ENCODE measurements at places on chromosomes 3 and 15.
A peak's percentile ranks its signal among the peaks of the same experiment; 100 is the strongest.

- no peak for DNase-seq
These were observed 286.6 kb downstream of the IL5RA start for GRCh38 chr3:2823437-2824211.

DNA sequence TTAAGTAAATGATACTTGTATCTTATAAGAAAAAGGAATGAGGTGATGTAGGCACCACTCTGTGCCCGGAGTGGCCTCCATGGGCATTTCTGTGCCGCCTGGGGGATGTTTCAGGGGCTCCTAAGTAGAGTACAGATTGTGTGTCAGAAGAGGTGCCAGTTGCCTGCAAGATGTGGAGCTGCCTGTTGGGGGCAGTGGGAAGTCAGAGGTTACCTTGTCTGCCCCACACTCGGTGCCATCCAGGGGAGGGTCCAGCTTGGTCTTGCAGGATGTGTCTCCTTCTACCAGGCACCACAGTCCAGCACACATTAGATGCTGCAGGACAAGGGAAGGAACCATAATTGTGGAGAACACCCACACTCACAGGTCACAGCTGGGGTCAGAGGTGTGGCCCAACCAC lies 208.8 kb downstream of the ADAMTS17 start:
- no peak for DNase-seq

DNA sequence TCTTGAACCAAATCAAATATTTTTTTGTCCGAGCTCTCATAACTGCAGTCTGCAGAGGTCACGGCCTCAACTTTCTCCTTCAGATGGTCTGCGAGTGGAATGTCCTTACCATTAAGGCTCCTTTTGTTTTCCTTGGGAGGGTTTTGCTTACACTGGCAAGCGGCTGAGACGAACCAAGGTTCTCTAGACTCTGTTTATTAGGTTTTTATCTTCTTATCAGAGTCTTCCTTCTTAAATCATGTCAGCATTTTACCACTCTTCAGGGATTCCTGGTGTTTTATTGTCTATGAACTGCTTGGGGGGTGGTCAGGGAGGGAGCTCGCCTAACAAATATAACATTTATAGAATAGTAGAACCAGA lies 773.7 kb upstream of the NR2F2 start:
- DNase-seq, result no peak

- no peak for DNase-seq
These were observed 3.6 kb downstream of the FOXP1 start for GRCh38 chr3:71579935-71580406.

- DNase-seq, result no peak
These were observed 11.1 kb upstream of the TSPAN3 start for GRCh38 chr15:77081971-77082370.

GRCh38 chr3:143267989-143268388 lies 148.4 kb downstream of the CHST2 start:
- no peak for DNase-seq

DNA sequence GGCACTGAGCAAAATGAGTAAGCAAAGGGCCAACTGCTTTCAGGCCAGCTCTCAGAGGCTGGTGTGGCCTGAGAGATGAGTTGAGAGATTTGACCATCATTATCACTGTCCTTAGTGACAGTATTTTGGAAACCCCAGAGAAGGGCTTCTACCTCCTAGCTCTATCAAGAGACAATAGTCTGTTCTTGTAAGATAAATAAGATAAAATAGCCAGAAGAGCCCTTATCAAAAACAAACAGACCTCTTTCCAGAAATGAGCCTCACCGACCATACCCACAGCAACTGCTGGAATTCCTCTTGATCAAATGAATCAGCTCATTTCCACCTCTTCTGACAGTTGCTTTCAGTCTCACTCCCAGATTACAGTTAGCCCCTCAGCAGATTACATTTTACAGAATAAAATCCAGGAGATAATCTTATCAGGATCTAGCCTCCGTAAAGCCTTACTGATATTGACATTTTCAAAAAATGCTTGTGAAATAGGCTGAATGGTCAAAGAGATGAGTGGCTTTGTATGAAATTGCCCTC lies 4.5 kb downstream of the HDC start:
- DNase-seq, result no peak

GRCh38 chr15:42640109-42640508 lies 64.7 kb downstream of the STARD9 start:
- DNase-seq, result no peak

- no peak for DNase-seq
These were observed 32.1 kb upstream of the TIMP4 start for GRCh38 chr3:12190832-12191231.

DNA sequence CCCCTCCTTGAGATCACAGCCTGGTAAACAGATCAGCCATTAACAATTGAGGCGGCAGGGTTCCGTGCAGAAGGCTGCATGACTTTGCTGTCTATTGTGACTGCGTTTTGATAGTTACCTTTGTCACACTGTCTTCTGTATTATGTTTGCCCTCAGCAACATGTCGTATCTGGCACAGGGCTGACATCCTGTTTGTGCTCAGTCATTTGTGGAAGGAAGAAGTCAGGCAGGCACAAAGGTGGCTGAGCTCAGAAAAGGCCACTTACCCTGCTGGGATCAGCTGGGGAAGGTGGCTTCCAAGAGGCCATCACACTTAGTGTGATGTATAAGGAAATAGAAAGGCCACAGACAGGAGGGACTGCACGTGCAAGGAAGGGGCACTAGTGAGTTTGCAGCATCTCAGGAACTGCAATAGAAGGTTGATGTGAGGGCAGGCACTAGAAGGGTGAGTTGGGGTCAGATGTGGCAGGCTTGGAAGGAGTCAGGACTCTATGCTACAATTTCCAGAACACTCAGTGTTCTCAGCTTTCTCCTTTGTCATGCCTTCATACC lies 13.4 kb downstream of the PML start:
- no peak for DNase-seq

DNA sequence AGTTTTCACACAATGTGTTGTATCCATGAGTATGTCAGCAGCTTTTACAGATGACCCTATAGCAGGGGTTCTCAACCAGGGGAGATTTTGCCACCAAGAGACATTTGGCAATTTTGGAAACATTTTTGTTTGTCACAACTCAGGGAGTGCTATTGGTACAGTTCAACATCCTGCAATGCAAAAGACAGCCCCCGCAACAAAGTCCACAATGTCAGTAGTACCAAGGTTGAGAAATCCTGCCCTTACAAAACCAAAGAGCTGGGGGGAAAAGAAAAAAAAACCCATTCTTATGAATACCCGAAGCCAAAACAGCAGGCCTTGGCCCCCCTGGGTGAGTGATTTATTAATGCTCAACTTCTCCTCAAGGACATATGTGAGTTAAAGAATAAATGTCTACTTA lies 99.1 kb downstream of the LARS2 start:
- no peak for DNase-seq

DNA sequence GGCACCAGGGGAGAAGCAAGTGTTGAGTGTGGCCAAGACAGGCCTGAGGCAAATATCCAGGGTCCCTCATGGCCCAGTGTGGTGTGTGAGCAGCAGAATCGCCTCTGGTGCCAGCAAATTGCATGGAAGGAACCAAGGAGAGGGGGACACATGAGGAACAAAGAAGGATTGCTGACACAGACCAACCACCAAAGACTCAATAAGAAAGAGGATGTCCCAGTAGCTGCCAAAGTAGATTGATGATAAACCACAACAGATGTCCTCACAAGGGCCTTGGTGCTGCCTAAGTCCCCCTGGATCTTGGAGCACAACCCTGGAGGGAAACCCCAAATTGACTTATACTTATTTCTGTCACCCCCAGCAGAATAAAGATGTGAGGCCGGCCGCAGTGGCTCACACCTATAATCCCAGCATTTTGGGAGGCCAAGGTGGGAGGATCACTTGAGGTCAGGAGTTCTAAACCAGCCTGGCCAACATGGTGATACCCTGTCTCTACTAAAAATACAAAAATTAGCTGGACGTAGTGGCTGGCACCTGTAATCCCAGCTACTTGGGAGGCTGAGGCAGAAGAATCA lies 10.6 kb downstream of the SRGAP3 start:
- peak; percentile 20 for DNase-seq

DNA sequence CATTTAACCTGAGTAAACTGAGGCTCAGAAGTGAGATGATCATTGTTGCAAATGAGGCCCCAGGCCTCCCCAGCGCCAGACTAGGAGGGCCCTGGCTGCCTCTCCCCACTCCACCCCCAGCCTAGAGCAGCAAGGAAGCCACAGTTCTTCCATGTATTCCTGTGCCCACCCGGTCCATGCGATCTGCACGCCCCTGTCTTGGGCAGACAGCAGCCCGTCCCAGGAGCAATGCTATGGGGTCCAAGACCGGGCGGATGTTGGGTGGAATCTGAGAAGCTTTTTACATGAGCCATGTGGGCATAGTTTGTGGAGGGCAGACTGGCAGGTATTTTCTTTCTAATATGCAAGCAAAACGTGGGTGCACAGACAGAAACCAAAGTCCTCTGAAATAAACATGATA lies 15.1 kb downstream of the SH2D7 start:
- DNase-seq, result no peak

GRCh38 chr3:13135251-13135810 lies 62.1 kb upstream of the IQSEC1 start:
- no peak for DNase-seq

- DNase-seq, result peak; percentile 80
These were observed 10.7 kb upstream of the TRAK1 start for GRCh38 chr3:42080453-42080872.

DNA sequence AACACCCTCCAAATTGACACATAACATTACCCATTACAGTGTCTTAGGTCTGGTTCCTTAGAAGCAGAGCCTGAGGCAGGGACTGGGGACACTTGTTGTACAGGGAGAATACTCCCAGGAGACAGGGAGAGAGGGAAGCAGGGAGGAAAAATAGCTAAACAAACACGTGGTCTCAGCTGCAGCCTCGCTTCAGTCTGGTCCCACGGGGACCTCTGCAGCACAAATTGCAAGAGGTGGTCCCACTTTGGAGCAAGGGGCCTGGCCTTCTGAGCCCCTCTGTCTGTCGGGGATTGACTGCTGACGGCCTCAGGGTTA lies 25.0 kb upstream of the PLA2G4D start:
- no peak for DNase-seq

DNA sequence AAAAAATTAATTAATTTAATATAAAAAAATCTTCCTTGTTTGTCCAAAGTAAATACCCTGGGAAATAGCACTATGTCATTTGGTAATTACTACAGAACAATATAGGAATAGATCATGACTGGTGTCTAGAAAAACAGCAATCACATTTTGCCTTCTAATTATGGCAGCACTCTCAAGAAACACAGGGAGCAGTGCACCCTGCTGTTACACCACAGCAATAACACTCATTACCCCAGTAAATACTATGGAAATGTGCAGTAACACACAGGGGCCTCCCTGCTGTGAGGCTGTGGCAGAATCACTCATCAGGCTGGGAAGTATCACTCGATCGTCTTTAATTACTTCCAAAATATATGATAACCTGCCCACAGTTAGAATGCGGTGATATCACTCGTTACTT lies 646.0 kb downstream of the TUSC7 start:
- peak; percentile 62 for DNase-seq

- DNase-seq, result peak; percentile 64
These were observed 153.7 kb downstream of the TIGIT start for GRCh38 chr3:114447545-114447944.

- no peak for DNase-seq
These were observed 45.2 kb downstream of the CCNB2 start for GRCh38 chr15:59150185-59150584.

GRCh38 chr3:69740103-69741021 lies 1.1 kb downstream of the MITF start:
- DNase-seq, result peak; percentile 37

GRCh38 chr15:79769933-79770759 lies 126.7 kb downstream of the MTHFS start:
- DNase-seq, result no peak

DNA sequence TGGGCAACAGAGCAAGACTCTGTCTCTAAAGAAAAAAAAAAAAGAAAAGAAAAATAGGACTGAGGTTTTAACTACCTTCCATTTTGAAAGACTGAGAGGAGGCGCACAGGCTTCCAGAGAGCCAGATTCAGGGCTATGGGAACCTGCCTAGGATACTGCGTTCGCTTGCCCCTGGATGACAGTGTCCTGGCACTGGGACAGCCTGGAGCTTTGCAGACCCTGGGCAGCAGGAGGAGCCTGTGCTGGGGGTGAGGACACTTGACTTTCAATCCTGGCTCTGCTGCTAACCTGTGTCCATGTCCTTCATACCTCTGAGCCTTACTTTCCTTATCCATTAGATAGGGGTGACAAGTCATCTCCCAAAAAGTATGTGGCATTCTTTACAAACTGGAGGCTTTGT lies 31.2 kb downstream of the CD276 start:
- DNase-seq, result no peak

DNA sequence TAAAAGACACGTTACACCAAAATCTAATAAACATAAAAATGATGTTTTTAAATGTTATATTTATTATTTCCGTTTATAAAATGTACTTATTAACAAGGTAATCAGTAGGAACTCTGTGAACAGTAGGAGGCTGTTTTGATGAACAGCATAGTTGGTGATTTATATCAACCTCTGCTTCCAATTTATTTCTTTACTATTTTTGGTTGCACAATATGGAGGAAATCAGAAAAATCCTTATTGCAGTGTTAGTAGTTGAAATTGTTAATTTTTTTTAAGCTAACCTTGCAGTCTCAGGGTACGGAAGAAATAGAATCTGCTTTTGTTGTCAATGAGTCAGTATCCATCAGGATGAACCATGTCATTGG lies 5.0 kb upstream of the SNX22 start:
- no peak for DNase-seq

GRCh38 chr15:46413799-46414198 lies 779.0 kb downstream of the SQOR start:
- no peak for DNase-seq

GRCh38 chr3:9536212-9536611 lies 17.4 kb downstream of the LHFPL4 start:
- no peak for DNase-seq
